ENCODE measurements at places on chromosomes 4 and X.

- DNase-seq = no peak
Observed at GRCh38 chrX:38018766-38019425, 12.5 kb downstream of the SYTL5 start.

DNA sequence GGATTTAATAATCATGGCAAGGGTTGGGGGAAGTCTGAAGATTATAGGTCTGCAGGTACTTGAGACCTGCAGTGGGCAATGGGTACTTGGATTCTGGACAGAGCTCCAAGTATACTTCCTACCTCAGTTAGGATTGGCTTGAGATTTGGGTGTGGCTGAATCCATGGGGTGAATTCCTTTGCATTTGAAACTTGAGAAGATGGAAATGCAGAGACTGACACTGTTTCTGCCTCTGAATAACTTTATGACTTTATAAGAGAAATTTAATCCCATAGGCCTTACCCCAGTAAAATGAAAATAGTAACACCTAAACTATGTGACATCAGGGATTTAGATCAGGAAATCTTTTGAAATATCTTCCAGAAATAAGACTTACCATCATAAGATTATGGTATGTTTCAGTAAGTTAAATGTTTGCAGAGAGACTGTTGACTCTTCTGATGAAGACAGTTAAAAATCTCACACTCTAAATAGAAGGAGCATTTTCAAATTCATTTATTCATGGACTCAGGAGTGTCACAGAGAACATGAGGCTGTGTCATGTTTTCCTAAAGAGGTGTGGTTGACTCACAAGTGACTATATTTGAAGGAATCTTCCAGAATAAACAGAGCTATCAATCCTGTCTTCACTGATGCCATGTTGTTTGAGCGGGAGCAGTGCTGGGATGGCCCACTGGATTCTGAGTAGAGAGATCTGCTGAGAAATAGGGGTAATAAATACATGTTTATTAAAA lies 513.5 kb upstream of the NR3C2 start:
- no peak for DNase-seq

GRCh38 chrX:65582450-65583082 lies 48.0 kb upstream of the LAS1L start:
- DNase-seq = no peak

DNA sequence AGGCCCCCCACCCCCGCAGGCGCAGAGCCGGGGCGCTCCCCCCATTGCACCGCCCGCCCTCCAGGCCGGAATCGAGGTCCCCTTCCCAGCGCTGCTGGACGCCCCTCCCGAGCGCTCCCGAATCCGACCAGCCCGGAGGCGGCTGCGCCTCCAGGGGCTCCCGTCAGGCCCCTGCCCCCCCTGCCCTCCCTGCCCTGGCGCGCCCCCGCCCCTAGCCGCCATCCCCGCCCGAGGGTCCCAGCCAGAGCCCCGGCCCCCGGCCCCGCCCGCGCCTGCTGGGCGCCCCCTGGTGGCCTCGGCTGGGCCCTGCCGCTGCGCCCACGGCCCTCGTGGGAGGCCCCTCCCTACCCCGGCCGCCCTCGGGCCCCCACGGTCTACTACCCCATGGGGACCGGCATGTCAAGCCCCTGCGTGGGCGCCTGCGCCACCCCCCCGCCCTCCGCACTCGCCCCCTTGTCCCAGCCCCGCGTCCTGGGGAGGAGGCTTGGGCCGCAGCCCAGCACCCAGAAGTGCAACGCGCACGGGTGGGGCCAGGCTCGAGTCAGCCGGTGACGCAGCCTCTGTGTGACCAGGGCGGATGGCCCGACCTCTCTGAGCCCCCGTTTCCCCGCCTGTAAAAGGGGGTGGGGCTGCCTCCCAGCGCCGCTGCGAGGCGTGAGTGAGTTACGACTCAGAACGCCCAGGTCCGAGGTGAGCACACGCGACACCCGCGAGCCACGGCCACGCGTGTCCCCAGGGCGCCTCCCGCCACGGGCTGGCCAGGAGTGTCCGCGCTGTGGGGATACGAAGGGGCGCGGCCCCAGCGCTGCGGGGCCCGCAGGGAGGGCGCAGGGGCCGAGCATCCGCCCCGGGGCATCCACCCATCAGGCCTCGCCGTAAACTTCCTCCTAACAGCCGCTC lies 104.9 kb downstream of the FAM53A start:
- DNase-seq = peak; percentile 73

All from activated T-cell treated with anti-CD3 and anti-CD28 coated beads for 48 hours (primary cell).